ENCODE measurements at places on chromosomes 6 and 20.

GRCh38 chr6:68633972-68634725 is 933 bp upstream of the ADGRB3 start:
- DNase-seq = no peak

DNA sequence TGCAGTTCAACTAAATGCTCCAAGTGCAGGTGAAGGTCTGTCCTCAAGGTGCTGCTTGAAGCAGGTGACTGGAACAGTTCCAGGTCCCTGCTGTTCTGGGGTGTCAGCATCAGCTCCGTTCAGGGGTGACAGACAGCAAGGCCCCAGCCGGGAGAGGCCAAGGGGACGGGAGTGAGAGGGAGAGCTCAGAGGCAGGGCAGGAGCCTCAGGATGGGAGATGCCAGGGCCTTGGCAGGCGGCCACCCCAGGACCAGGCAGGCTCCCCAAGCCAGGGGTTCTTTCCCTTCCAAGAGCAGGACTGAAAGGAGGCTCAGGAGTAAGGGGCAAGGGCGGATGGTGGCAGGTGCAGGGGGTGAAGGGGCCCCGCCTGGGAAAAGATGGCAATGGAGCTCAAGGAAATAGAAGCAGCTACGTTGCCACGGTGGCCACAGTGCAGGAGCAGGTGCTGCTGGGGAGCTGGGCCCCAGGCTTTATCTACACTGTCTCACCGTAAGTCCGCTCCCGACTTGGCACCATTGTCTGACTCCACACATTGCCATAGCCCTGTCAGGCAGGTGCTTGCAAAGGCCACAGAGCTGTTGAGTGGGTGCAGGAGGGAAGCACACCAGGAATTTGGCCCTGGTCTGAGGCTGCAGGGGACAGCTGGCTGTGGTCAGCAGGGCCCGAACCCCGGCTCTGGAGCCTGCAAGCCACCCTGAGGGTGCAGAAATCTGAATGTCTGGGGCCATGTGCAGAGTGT is 43.1 kb downstream of the ERMARD start:
- no peak for DNase-seq

- DNase-seq = no peak
These were observed 293.1 kb upstream of the KCNQ5 start for GRCh38 chr6:72328775-72329174.

- no peak for DNase-seq
These were observed 125.6 kb downstream of the GRM4 start for GRCh38 chr6:34020278-34020677.

DNA sequence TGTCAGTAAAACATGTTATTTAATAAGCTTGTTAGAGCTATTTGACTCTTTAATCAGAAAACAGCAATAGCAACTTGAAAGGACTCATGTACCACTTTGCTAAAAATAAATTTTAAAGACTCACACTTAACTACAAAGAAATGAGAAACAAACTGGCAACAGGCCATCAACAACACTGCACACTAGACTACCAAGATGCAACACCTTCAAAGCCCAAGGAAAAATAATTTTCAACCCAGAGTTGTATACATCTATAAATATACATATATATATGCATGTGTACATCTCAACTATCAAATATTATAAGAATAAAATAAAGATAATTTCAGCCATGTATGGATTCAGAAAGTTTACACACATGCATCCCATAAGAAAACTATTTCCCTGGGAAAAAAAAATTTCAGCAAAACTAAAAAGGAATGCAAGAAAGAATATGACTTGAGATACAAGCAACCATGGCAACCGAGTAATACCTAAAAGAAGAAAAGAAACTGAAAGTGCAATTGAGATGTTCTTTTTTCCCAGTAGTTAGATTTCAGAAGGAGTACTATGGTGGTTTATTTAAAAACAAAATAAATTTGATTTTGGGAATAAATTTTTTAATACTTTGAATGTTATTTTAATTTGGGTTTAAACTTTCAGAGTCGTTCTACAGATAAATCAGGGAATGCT is 303.8 kb downstream of the UBE3D start:
- no peak for DNase-seq
